ENCODE measurements at places on chromosomes 16 and 17.

- DNase-seq: peak; percentile 70
These were observed 20.4 kb upstream of the WDR45B start for GRCh38 chr17:82668631-82669099.

DNA sequence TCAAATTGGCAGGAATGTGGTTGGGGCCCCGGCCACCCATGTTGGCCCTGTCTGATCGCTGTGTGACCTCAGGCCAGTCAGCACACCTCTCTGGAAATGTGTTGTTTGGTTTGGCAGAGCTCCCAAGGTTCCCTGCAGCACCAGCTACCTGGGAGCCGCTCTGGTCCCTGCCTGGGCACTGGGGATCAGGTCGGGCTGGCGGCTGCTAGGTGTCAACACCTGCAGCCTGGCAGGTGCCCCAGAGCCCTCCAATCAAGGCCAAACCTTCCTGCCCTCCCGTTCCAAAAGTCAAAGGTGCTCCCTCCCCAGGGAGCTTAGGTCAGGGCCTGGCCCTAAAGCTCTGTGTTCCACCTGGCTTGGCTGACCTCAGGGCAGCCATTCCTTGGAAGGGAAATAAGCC lies 55.9 kb downstream of the ZDHHC7 start:
- no peak for DNase-seq

GRCh38 chr17:48757524-48757961 lies 29.0 kb upstream of the HOXB13 start:
- no peak for DNase-seq

GRCh38 chr16:53896722-53897121 lies 192.8 kb downstream of the FTO start:
- no peak for DNase-seq

DNA sequence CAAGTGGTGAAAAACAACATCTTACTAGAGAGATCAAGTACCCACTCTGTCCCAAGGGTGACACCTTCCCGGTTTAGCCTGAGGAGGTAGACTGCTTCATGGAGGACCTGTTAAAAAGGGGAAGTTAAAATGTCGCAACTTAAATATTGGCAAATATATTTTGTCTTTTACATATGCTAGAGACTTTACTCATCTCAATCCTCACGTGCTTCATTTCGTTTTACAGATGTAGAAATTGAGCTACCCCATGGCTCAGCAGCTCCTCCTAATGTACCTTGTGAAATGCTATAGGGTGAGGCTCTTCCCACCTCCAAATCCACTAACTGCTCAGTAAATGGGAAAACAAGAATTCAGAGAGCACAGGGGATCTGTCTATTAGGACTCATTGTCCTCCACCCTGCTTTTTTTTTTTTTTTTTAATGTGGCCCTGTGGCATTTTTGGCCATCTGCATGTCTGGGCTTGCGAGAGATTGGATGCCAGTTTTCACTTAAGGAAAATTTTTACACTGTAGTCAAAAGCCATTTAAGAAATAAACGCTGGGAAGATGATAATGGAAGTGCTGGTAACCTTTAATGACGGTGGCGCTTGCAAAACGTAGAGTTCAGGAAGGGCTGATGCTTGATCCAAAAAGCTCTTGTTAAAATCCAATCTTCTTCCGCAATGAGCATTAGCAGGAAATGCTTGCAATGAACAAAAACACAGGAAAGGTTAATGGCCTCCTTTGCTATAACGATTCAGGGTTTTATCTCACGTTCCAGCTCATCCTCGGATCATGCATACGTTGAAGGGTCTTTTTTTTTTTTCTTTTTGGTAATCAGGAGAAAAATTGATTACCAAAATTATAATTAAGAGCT lies 39.8 kb downstream of the HSBP1 start:
- no peak for DNase-seq

GRCh38 chr16:62732092-62732491 lies 695.9 kb upstream of the CDH8 start:
- no peak for DNase-seq

GRCh38 chr17:6452471-6453266 lies 8.4 kb downstream of the PIMREG start:
- no peak for DNase-seq
